ENCODE measurements at places on chromosomes 12 and 14.

- peak; percentile 51 for DNase-seq
These were observed 455 bp downstream of the ATP6V1D start for GRCh38 chr14:67358924-67359774.

- DNase-seq: no peak
These were observed 78.0 kb downstream of the LRRC9 start for GRCh38 chr14:59997966-59998365.

DNA sequence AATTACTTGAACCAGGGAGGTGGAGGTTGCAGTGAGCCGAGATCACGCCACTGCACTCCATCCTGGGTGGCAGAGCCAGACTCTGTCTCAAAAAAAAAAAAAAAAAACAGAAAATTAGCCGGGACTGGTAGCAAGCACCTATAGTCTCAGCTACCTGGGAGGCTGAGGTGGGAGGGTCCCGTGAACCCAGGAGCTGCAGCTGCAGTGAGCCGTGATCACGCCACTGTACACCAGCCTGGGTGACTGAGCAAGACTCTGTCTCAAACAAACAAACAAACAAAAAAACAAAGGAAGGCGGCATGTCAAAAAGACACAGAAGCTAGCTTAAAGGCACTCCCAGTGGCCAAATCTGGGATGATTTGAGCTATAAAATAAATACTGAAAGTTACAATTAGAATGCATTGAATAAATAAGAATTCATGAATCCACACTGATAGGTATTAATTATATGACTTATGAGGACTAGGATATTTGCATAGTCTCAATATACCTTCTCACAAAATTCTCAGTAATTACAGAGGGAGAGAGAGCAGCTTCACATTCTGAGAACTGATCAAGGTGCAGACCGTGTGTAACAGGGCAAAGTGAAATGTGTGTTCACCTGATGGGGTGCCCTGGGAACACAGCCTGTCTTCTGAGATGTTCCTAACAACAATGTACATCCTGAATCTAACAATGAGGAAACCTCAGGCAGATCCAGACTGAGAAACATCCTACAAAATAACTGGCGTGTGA, 42.7 kb upstream of the GPR132 start:
- peak; percentile 3 for DNase-seq

DNA sequence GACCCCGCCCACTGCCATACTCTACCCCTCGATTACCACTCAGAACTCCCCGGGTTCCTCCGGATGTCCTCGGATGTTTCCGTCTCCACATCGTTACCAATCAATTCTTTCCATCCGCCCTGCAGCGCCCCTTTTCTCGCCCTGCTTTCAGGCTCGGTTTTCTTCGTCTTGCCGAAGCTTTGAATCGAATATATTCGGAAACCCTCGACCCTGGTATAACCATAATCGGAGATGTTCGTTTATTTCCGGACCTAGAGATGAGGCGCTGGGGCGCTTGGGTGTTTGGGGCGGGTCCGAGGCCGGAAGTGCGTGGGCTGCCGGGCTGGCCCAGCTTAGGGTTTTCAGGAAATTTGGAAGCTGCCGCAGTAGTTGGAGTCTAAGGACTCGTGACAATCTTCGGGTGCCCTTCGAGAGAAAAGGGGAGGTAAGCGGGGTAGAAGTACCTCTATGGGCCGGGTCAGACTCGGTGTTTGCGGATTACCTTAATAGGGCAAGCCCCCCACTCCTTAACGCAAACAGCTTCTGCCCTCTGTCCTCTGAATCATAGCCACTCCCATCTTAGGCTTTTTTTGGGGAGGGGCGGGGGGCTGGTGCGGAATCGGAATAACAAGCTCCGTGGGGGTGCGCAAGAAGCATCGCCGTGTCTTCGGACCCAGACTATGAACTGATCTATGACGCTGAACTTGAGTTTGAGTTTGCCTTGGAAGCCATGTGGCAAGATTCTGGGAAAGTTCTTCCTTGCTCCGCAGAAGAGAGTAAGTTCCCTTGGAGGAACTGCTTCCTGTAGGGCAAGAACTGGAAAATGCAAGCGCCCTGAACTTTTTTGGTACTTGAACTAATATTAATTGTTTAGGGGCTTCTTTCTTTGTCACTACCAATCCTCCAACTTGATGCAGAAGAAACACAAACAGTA, at the start of gene C14orf119:
Gene C14orf119 (plus strand): TSS at position 310 of the 913 bp plus-strand sequence. CDS start 2,154 bp downstream, outside the sequence.
- DNase-seq: peak; percentile 98

GRCh38 chr12:46572644-46573346, 200.2 kb upstream of the SLC38A2 start:
- no peak for DNase-seq

- DNase-seq: no peak
These were observed 460 bp upstream of the SYNE2 start for GRCh38 chr14:63852271-63852816.

- no peak for DNase-seq
These were observed 9.4 kb upstream of the SELPLG start for GRCh38 chr12:108642899-108643654.

GRCh38 chr14:67186172-67186768, 3.0 kb upstream of the GARIN2 start:
- DNase-seq: no peak

DNA sequence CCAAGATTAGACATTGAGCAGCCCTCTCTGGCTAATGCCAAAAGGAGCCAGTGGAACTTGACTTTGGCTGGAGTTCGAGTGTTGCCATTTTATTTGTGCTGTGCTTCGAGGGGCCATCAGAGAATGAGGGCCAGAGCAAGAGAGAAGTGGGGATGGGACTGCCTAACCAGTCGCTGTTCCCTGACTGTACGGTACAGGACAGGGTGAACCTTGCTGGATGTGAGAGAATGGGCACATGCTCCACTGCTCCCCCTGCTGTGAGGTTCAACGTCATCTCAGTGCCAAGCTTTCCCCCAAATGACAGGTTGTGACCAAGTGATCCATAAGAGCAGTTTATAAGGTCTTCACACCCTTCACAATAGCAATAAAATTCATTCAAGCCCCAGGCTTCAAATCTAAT, 55.1 kb upstream of the BCL11B start:
- no peak for DNase-seq

- no peak for DNase-seq
These were observed 47.7 kb upstream of the CMKLR1 start for GRCh38 chr12:108386709-108387360.

GRCh38 chr14:104086661-104087461, 1.4 kb downstream of the ASPG start:
- no peak for DNase-seq

DNA sequence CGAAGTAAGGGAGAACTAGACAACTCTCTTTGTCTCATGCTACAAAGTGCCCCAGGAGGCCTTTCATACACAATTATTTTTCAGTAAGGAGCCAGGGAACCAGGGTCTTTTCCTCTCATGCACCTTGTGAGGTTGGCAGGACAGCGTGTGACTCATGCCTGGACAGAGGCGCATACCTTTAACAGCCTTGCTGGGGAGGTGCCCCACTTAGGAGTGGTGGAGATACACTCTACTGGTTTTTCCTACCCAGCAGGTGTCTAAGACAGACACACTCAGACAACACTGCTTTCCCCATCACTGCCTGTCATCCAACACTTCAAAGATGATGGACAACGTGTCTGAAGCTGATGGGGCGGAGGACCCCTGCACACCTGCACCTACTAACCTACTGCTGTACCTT, 49.1 kb downstream of the B4GALNT3 start:
- no peak for DNase-seq

DNA sequence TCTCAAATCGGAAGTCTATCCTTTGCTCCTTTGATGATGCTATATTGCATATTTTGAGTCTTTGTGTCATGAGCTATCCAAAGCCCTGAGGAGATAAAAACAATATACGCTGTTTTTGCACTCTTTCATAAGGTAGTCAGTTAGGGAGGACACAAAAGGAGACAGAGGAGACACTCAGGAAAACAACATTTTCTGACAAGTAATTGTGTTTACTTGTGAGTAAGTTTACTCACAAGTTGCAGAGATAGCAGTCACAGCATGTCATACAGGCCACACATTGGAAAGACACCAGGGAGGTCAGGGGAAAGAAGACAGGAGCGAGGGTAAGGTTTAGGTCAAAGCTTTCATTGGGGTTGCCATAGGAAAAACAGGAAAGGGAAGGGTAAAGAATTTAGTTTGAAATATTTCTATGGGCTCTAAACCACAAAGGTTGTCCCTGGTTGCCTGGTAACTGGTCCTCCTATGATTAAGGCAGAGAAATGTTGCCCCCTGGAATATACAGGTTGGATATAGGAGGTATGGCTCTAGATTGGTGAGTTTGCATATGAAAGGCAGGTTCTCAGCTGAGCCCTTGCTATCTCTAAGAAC, 7.4 kb upstream of the GABARAPL1 start:
- no peak for DNase-seq

DNA sequence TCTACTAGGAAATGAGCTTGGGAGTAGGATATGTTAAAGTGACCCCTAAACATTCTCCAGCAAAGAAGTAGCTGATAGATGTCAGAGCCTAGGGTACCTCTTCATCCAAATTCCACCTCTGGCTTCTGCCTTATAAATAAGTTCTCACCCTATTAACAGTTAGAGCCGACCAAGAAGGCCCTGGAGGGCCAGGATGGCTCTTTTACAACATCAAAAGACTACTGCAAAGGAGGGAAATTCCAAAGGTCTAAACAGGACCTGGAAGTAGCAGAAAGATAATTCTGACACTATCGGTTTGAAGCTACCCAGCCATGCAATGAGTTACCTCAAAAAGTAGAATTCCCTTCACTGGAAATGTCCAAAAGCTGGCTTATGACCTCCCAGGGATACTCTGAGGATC, 90.0 kb downstream of the PPM1H start:
- no peak for DNase-seq

DNA sequence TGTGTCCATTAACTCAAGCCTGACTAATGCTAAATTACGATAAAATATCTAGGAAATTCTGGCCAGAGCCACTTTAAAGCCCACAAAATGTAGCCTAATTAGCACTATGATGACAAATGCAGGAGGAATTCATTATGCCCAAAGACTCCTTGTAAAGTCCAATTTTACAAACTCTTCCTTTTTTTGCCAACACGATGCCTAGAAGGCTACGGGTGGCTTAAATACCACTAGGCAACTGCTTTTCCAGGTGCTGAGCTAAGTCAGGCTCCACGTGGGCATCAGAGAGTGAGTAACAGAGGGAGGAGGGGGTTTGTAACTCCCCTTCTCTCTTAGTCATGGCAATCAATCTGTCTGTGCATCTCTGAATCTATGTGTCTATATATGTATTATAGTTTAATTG, 172.4 kb upstream of the NTF3 start:
- DNase-seq: no peak

- no peak for DNase-seq
These were observed 153.5 kb upstream of the USP15 start for GRCh38 chr12:62106547-62107185.

DNA sequence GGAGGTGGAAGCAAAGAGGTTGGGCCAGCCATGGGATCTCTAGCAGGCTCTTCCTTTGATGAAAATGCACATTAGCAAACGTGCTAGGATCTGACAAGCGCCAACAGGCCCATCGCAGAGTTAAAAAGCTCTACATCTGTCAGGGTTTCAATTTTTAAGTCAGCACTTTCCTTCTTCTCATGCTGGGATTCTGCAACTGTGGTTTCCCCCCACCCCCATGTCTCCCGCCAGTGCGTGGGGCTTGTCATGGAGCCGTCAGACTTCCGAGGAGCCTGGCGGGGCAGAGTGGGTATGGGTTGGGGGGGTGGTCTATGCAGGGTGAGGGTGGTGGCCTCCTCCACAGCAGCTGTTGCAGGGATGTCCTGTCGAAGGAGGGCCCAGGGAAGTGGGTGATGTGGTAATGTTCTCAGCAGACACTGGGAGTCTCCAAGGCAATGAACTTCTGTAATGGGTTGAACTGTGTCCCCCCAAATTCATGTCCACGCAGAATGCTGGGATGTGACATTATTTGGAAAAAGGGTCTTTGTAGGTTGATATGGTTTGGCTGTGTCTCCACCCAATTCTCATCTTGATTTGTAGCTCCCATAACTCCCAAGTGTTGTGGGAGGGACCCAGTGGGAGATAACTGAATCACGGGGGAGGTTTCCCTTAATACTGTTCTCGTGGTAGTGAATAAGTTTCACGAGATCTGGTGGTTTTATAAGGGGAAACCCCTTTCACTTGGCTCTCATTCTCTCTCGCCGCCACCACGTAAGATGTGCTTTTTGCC, 115.2 kb upstream of the MAP1LC3B2 start:
- no peak for DNase-seq

GRCh38 chr12:124352839-124353238, 57.9 kb downstream of the RFLNA start:
- DNase-seq: no peak

DNA sequence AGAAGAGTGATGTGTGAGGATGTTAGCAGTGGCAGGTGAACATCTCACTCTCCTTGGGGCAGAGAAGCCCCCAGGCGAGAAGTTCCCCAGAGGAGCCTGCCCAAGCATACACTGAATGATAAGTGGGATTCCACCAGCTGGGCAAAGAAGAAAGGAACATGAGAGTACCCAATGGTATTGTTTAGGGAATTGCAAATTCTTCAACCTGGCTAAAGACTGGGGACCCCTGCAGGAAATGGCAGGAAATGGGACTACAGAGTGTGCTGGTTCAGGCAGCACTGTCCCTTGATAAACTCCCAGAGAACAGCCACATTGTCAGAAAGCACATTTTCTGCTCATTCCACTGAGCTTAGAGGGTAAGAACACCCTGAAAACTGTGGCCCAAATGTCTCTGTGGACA, 121.3 kb downstream of the RPS29 start:
- DNase-seq: no peak

All from AG08396 (cell line).